Endothelial cell (in vitro differentiated cells): ENCODE measurements at places on chromosomes 11 and 22. TPM values are rescaled to one million over a fixed set of nuclear protein-coding genes. Genes with fewer than 3 reads are reported as not detected.

- H3K27me3 ChIP-seq = peaks cover 8% of the 10 kb centered on the region
- peak overlapping the region; percentile 83 for H3K27ac ChIP-seq
Measured at GRCh38 chr11:62124186-62125113, 639 bp downstream of the INCENP start.

DNA sequence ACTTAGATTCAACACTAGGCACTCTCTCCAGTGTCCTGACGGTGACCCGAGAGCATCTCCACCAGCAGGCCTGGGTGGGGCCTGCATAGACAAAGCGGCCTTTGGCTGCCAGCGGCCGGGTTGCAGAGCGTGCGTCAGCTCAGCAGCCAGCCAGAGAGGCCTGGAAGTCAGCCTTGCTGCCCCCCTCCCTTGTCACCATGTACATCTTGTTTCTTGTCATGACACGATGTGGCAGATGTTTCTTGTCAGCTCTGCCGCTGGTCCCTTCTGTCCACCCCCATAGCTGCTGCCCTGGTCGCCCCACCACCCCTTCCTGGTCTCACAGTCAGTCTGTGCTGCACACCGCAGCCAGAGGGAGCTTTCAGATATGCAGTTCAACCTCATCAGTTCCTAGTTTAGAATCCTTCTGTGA, 33.1 kb upstream of the CBX7 start:
- no peaks in the 10 kb centered on the region for H3K36me3 ChIP-seq
- H3K27me3 ChIP-seq = peaks cover 7% of the 10 kb centered on the region
- no peak overlapping the region for H3K27ac ChIP-seq
- H3K4me3 ChIP-seq = no peak overlapping the region
- DNase-seq = no peak
- peaks cover 5% of the 10 kb centered on the region for H3K4me1 ChIP-seq

DNA sequence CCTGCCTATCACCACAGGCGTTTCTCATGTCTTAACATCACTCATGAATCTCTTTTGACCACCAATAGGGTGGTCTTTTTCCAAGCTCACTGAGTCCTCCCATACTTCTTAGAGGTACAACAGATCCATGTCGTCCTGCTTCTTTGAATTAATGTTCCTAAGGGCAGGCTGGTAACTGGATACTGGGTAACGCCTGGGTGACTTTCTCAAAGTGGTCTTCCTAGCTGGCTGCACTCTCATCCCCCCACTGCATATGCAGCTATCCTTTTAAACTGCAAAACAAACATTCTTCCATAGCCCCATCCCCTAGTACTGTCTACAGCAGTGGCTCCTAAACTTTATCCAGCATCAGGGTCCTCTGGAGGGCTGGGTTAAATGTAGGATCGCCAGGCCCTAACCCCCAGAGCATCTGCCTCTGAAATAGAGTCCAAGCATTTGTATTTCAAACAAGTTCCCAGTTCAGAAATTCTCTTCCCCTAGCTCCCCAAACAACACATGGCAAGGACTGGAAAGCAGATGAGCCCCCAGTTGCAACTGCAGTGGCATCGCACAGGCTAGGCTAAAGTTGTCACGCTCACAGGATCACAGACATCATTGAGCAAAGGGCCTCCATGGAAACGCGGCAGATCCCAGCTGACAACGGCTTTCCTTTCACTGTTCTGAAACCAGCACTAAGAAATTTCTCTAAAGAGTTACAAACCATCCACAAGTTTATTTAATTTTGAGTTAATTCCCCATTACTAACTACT, 204.9 kb downstream of the LARGE1 start:
- peaks cover 11% of the 10 kb centered on the region for H3K36me3 ChIP-seq
- H3K4me3 ChIP-seq = no peak overlapping the region
- no peak overlapping the region for H3K27ac ChIP-seq
- peaks cover 7% of the 10 kb centered on the region for H3K27me3 ChIP-seq

DNA sequence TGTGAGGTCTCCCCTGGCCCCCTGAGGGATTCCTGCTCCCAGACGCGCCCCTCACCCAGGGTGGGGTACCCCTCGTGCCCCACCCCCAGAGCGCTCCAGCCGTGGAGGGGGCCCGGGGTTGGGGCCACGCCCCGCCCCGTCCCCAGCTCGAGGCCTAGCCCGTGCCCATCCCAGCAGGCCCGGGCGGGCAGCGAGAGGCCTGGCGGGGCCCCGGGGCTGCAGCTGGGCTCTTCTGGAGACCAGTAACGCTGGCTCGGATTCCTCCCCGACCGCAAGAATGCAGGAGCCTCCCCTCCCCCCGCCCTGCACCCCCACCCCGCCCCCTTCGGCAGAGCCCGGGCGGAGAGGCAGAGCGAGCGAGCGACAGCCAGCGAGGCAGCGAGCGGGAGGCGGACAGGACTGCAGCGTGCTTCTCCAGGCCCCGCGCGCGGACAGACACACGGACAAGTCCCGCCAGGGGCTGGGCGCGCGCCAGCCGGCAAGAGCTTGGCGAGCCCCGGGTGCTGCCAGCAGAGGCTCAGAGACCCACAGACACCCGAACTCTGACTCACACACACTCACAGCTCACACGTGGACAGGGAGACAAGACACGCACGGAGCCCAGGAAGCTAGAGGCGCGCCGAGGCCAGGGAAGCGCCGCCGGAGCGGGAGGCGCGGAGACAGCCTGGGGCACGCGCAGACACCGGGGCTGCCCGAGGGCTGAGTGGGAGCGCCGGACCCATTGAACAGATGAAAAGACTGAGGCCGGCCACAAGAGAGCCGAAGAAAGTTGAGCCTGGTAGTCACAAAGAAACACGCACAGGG, 15.2 kb downstream of the BCL9L start:
- peaks cover 3% of the 10 kb centered on the region for H3K36me3 ChIP-seq
- H3K4me3 ChIP-seq = no peak overlapping the region
- peaks cover 10% of the 10 kb centered on the region for H3K27me3 ChIP-seq
- peak; percentile 67 for DNase-seq

- no peak overlapping the region for H3K27ac ChIP-seq
- H3K36me3 ChIP-seq = no peaks in the 10 kb centered on the region
- no peak for DNase-seq
Measured at GRCh38 chr11:76802621-76803020, 19.5 kb downstream of the TSKU start.

GRCh38 chr11:82012276-82012675, 721.4 kb downstream of the FAM181B start:
- no peaks in the 10 kb centered on the region for H3K36me3 ChIP-seq
- H3K27me3 ChIP-seq = no peaks in the 10 kb centered on the region
- no peak for DNase-seq
- H3K4me3 ChIP-seq = no peak overlapping the region

- no peak overlapping the region for H3K27ac ChIP-seq
- DNase-seq = no peak
Measured at GRCh38 chr22:40204321-40205116, 26.8 kb downstream of the TNRC6B start.

GRCh38 chr22:30574997-30575671, 669 bp upstream of the GAL3ST1 start:
- H3K4me1 ChIP-seq = peaks cover 2% of the 10 kb centered on the region
- peak overlapping the region; percentile 86 for H3K4me3 ChIP-seq
- DNase-seq = no peak
- H3K27me3 ChIP-seq = peaks cover 9% of the 10 kb centered on the region

DNA sequence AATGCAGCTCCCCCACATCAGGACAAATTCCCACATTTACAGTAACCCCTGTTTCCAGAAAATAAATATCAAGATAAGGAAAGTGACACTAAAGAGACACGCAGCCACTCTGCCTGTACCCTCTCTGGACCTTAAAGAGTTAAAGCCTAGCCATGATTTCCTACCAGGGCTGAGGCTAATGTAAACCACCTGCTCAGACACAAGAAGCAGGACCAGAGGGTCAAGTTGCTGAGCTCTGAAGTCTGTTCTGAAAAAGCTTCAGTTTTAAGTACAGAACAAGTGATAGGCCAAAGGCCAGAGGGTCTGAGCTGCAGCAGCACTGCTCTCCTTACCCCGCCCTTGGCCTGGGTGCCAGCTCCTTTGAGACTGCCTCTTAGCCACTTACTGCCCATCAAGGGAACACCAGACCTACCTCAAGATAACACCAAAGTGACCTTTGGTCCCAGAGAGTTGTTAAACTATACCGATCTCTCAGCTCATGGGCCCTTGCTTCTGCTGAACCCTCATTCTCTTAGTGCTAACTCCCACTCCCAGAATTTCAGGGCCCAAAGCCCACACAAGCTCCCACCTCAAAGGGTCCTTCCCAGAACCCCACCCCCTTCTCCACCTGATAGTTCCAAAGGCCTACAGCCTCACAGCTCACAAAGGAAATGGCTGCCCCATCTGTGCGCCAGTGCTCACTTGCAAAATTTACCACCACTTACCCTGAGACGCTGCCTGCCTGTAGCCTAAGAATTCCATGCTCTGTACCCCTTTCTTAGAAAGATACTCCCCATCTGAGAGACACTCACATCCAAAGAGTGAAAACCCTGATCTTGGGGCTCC, 40.5 kb downstream of the IL18BP start:
- no peak for DNase-seq
- peaks cover 15% of the 10 kb centered on the region for H3K36me3 ChIP-seq
- H3K4me1 ChIP-seq = no peaks in the 10 kb centered on the region
- no peak overlapping the region for H3K4me3 ChIP-seq
- H3K27me3 ChIP-seq = no peaks in the 10 kb centered on the region

Gene LRRN4CL
- 0.44 TPM for total RNA-seq

DNA sequence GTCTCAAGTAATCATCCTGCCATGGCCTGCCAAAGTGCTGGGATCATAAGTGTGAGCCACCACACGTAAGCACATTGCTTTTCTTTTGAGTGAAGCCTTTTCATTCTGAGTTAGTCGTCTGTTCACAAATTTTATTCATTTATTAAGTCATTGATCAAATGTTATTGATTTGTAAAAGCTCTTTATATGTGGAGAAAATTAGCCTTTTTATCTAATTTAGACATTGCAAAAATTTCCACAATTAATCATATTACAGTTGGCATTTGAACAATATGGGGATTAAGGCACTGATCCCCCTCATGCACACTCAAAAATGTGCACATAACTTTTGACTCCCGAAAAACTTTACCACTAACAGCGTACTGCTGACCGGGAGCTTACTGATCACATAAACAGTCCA, 7.5 kb upstream of the EMID1 start:
- H3K4me3 ChIP-seq = no peak overlapping the region
- peaks cover 3% of the 10 kb centered on the region for H3K36me3 ChIP-seq
- H3K4me1 ChIP-seq = peaks cover 33% of the 10 kb centered on the region
- no peak for DNase-seq

DNA sequence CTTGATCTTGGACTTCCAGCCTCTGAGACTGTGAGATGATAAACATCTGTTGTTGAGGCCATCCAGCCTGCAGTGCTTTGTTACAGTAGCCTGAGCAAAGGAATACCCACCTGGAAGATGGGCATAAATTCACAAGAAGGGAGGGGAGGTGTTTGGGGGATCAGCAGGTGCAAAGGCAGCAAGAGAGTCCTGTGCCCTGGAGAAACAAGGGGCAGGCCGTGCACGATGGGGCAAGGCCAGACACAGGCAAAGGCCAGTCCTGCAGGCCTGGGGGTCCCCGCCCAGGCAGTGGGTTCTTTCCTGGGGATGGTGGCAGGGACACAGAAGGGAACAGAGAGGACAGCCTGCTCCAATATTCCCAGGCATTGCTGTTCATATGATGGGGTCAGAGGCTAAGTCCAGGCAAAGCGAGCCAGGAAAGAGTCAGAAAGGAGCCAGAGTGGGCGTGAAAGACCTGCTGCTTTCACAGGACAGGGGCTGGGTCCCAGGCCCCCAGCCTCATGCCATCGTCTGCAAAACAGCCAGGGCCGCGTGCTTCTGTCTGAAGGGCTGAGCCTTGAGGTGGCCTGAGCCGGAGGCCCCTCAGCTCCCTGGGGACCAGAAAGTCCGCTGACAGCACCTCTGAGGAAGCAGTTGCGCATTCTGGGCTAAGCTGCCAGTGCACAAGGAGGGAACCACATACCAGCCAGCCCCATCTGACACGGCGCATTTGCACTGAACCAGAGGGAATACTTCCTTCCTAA, 48.8 kb downstream of the MYEOV start:
- H3K4me1 ChIP-seq = no peaks in the 10 kb centered on the region
- peaks cover 2% of the 10 kb centered on the region for H3K27me3 ChIP-seq
- H3K36me3 ChIP-seq = peaks cover 7% of the 10 kb centered on the region
- H3K4me3 ChIP-seq = no peak overlapping the region

Gene BTBD18
- not detected for total RNA-seq

DNA sequence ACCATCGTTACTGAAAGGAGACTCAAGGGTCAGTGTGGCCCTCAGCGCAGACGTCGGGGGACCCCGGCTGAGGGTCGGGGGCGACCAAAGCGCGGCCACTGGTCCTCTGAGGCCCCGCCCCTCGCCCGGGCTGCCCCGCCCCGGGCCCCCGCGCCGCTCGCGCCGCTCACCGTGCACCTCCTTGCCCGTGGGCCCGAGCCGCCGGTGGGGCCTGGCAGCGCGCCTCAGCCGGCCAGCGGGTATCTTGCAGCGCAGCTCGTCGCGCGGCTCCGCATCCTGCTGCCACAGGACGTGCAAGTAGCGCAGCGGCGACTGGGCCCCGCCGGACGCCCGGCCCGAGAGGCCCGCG, 419 bp downstream of the ANKRD54 start:
- H3K27ac ChIP-seq = peak overlapping the region; percentile 89
- H3K4me3 ChIP-seq = peak overlapping the region; percentile 96
- H3K27me3 ChIP-seq = peaks cover 8% of the 10 kb centered on the region
- H3K36me3 ChIP-seq = peaks cover 4% of the 10 kb centered on the region
- H3K4me1 ChIP-seq = peaks cover 13% of the 10 kb centered on the region

DNA sequence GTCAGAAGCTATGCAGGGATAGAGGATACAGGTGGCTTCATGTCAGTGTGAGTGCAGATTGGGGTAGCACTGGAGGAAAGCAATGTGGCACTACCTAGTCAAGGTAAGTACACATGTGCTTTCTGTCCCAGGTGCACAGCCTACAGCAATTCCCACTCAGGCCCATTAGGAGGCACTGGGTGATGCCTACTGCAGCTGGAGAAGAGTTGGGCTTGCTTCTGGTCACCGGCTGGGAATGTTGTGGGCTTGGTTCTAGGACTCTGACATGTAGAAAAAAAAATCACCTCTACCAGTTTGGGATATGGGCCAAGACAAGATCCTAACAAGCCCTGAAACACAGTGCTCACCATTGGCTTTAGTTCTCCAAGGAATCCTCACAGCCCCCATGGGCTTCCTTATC, 69.7 kb downstream of the TENM4 start:
- no peak overlapping the region for H3K27ac ChIP-seq
- no peak overlapping the region for H3K4me3 ChIP-seq
- H3K27me3 ChIP-seq = no peaks in the 10 kb centered on the region

DNA sequence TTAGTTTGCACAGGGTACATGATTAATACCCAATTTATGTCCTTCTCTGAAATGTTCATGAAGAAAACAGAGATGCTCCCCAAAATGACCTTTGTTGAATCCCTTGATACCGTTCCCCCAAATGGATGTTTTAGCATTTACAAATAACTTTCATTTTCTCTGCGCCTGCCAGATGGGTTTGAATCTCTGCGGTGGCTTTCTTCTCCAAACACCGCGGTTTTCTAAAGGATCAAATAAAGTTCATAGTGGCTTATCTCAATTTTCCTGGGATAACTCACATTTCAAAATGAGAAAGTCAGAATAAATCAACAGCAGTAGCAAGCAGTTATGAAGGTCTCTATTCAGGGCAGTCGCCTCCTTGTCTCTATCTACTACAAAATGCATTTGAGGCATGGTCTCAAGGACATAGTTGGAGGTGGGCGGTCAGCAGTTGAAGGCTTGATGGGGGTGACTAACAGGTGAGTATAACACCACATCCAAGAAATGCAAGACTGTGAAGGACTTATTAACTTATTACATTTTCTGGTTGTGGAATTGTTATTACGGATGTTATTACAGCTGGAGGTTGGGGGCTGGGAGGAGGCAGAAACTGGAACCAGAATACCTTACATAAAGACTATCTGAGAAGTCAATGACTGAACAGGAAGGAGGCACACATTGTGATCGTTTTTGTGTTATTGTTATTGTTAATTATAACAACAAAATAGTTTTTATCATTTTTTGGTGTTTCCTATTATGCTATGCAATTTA, 1513.3 kb downstream of the FAM181B start:
- no peak overlapping the region for H3K4me3 ChIP-seq
- no peak for DNase-seq
- peaks cover 2% of the 10 kb centered on the region for H3K27me3 ChIP-seq
- H3K27ac ChIP-seq = no peak overlapping the region
- H3K4me1 ChIP-seq = no peaks in the 10 kb centered on the region
